Suppressor macrophage (primary cell): ENCODE measurements at places on chromosomes 11 and 22.
A peak's percentile ranks its signal among the peaks of the same experiment; 100 is the strongest.

DNA sequence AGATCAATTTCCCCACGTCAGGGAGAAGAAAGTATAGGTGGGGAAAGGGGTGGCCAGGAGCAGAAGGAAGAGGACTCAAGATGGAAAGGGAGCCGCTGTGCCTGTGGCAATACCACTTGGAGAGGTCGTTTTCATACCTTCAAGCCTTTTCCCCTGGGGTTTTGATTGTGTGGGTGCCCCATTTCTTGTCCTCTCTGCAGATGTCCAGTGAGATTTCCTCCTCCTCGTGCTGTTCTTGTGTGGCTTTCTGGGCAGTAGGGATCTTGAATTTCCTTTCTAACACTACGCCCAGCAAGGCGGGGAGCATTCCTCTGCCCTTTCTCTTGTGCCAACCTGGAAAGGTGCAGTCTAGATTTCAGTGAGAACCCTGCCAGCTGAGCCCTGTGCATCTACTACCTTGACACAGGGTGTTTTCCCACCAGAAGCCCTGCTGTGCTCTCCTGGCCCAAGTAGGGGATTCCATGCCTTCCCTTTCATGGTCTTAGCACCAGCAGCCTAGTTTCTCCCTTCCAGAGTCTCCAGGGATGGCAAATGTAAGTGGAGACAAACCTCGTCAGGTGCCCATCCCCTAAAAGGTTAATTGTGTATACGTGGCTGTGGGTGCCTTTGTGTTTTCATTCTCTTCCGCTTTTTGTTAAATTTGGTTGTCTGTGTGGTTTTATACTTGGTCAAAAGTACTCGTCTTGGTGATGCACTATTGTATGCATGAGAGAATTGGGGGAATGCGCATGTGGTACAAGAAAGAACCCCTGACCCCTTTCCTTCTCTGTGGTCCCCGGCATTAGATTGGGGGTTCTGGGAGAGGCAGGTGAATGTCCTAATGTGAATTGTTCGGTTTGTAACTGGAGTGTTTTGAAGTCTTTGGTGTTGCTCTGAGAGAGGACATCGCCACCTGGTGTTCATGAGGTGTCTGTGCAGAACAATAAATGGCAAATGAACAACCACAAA is 71.4 kb upstream of the MPEG1 start:
- peak; percentile 88 for DNase-seq

- no peak for DNase-seq
Observed at GRCh38 chr22:44354288-44354687, 41.5 kb upstream of the SHISAL1 start.

DNA sequence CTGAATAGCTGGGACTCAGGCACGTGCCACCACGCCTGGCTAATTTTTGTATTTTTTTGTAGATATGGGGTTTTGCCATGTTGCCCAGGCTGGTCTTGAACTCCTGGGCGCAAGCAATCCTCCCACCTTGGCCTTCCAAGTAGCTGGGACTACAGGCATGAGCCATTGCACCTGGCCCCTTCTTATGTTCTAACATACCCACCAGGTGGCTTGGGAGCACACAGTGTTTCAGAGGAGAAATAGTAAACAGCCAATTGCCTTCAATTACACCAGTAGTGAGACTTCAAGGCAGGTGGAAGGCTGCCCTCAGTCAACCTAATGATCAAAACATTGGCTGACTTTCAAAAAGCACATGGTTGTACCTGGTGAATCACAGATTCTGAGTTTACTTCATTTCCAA is 167.2 kb downstream of the SWAP70 start:
- no peak for DNase-seq

DNA sequence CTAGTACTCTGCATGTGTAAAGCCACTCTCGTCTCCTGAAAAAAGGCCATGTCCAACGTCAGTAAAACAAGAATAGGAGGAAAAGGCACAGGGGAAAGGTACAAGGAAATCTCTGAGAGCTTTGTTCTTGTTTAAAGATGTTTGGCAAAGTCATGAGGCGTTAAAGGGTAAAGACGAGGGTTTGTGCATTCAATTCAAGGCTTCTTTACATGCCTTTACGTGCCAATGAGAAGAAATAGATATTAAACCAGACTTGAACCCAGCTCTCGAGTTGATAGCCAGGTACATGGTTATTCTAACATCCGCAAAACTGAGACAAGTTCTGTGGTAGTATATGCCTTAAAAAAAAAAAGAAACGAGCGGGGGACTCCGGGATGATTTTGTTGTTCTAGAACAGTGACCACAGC is 704 bp upstream of the CFL1 start:
- DNase-seq, result no peak

DNA sequence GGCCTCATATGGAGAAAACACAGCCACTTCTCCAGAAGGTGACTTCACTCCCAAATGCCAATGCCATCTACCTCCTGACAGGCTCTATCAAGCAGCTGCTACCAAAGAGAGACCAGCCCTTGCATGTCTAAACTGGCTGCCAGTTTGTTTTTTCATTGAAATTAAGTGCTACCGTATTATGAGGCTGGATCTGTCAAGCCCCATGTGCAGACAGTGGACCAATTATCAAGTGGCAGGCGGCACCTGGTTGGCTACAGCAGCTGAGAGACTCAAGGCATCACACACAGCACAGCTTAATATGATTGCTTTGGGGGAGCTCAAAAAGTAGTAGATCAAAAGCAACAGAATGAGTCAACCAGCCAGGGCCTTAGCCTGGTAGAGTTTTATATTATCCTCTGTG is 1293.0 kb upstream of the TENM4 start:
- no peak for DNase-seq

DNA sequence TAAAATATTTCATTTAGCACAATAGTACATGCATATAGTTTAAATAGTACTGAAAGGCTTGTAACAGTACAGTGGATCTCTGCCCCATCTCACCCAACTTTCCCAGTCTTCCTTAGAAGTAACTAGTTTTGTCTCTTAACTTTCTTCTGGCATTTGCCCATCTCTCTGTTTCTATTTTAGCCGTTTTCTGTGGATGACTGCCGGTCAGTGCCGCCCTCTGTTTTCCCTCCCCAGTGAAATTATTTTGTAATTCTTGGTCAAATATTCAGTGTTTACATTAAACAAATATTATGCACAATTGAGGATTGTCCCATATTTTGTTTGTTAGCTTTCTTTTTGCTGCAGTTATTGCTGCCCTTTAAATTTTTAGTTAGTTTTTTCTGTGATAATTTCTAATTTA is 8.3 kb downstream of the PDHX start:
- DNase-seq, result no peak

DNA sequence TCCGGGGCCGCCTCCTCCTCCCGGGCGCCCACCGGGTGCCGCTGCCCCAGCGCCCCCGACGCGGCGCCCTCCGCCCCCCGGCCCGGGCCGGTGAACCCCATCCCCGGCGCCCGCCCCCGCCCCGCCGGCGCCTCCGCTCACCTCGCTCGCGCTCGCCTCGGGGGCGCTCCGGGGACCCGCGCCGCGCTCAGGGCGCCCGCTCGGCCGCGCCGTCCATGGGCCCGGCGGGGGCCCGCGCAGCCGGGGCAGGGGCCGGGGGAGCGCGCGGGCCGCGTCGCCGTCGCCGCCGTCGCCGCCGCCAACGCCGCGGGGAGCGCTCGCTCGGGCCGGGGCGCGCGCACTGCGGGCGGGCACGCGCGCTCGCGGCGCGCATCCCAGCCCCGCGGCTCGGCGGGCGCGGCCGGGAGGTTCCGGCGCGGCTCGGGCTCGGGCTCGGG is 293 bp downstream of the DUSP8 start:
- no peak for DNase-seq

DNA sequence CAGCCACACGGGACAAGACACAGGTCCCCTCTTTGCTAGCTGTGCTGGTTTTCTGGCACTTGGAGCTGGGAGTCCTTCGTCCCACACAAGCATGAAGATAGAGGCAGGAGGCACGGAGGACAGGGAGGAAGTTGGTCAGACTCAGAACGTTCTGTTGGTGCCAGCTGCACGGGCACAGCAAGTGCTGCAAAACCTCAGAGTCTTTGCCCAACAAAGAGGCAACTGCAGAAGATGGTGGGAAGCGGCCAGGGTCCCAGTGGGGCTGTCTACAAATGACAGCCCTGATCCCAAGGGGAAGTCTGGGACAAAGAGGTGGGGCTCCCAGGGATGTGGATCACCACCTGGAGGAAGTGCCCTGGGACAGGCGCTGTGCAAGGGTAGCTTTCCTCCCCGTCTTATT is 9.4 kb upstream of the OSM start:
- DNase-seq, result peak; percentile 57

DNA sequence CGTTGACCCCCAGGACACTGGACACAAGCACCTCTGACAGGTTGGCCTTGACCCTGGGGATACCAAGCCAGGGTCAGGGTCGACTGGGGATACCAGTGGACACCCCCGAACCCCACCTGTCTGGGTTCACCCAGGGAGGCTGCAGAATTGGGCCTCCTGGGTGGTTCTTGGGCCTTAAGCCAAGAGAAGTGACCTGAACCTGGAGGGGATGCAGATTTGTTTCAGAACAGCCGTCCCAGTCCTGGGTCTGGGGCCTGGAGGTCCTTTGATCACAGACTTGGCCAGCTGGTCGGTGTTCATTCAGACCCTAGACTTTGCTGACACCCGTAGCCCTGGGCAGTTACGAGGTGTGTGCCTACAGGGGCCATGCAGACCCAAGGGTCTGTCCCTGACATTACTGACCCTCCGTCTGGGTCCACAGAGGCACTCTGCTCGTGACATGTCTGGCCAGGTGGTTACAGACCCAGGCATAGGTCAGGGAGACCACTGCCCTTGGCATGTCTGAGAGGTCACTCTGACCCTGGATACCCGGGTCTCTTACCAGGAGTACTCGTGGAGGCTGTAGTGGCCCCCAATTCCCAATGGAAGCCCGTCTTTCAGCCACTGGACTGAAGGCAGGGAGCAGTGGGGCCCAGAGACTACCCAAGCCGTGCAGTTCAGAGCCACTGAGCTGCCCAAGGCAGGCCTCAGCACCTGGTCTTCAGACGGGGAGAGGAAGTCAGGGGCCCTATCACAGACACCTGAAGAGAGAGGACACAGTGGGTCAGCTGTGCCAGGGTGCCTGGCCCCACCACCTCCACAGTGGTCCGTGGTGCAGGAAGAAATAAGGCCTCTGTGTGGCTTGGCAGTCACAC is 6.4 kb downstream of the SIGIRR start:
- DNase-seq, result no peak

DNA sequence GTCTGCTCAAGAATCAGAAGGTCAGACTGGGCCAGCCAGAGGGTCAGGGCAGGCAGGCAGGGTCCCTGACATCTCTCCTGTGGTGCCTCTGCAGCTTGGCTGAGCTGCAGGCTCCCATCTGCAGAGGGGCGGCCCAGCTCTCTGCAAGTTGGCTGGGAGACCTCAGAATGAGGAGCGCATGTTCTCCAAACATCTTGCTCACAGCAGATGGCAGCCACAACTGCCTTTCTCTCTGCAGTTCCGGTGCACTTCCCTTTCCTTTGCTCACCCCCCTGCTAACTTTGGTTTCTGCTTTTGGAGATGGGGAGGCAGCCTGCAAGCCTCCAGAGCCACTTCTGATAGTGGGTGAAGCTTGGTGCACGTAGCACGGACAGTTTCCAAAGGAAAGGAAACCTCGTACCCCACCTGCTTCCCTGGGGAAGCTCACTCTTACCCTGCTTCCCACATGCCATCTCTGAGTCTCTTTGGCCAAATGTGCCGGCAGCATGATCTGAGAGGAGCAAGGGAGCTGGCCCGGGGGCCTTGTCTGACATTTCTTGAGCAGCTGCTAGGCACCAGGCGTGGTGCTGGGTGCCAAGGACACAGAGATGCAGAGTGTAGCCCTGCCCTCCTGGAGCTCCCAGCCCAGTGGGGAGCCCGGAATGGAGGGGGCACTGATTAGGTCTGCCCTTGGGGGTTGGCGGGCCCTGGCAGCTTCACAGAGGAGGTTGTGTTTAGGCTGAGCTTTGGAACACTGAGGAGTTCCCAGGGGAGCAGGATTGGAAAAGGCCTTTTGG is 18.2 kb downstream of the DAGLA start:
- peak; percentile 82 for DNase-seq

DNA sequence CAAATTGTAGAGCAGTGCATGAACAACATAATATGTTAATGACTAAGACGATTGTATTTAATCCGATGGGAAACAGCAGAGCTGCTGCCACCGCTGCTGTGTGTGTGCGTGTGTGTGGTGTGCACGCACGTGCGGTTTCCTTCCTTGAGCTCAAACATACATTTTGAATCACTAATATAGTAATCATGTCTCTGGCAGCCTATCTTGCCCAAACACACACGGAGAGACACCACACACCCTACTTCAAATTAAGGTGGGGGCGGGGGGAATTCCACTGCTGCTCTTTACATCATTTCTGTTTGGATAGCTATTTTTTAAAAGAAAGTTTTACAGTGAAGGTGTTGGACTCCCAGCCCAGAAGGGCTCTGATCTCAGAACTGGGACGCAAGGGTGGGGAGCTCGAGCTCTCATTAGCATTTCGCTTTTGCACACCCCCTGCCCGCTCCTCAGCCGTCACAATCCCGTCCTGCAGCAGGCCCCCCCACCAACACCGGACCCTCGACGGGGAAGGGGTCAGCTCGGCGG is 651 bp upstream of the FAM83F start:
- DNase-seq, result no peak

GRCh38 chr11:1733009-1733715 is 17.2 kb downstream of the IFITM10 start:
- DNase-seq, result no peak

GRCh38 chr22:31094021-31094551 is 13.0 kb downstream of the SMTN start:
- no peak for DNase-seq

GRCh38 chr11:120142441-120143100 is 4.7 kb upstream of the TRIM29 start:
- DNase-seq, result peak; percentile 80

DNA sequence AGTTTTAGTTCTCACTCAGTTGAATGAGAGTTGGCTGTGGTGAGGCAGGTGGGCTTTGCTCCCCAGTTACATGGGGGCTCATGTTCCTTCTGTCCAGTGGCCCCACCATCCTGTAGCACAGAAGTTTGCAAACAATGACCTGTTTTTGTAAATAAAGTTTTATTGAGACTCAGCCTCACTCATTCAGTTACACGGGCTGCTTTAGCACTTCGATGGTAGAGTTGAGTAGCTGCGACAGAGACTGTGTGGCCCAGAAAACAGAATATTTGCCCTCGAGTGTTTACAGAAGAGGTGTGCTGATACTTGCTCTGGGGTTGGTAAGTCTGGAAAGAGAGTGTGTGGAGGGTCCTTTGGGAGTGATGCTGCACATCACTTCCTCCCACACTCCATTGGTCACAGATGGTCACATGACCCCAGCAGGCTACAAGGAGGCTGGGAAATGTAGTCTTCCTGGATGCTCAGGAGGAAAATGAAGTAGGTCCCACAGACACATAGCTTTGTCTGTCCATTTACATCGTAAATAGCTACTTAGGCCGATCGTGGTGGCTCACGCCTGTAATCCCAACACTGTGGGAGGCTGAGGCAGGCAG is 34.6 kb downstream of the IFT27 start:
- DNase-seq, result no peak

- DNase-seq, result no peak
Observed at GRCh38 chr11:46917762-46918082, 628 bp downstream of the LRP4 start.

DNA sequence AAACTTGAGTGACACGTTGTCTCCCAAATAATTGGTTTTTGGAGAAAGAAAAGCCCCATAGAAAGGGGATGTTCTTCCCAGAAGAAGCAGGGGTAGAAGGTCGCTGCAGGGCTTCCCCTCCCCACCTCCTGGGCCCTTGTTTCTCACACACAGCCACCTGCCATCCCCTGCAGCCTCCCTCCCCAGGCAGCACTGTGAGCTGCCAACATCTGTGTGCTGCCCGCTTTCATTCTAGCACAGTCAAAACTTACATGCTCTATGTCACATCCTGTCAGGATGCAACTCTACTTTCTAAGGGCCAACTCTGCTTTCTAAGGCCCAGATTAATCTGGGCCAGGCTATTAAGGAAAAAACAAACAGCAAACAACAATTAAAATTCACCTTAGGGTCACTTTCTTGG is 309.4 kb upstream of the ZC3H12C start:
- DNase-seq, result no peak
